ENCODE measurements at places on chromosomes 4 and X.

GRCh38 chr4:117134386-117134785, 49.0 kb upstream of the TRAM1L1 start:
- no peak for DNase-seq

DNA sequence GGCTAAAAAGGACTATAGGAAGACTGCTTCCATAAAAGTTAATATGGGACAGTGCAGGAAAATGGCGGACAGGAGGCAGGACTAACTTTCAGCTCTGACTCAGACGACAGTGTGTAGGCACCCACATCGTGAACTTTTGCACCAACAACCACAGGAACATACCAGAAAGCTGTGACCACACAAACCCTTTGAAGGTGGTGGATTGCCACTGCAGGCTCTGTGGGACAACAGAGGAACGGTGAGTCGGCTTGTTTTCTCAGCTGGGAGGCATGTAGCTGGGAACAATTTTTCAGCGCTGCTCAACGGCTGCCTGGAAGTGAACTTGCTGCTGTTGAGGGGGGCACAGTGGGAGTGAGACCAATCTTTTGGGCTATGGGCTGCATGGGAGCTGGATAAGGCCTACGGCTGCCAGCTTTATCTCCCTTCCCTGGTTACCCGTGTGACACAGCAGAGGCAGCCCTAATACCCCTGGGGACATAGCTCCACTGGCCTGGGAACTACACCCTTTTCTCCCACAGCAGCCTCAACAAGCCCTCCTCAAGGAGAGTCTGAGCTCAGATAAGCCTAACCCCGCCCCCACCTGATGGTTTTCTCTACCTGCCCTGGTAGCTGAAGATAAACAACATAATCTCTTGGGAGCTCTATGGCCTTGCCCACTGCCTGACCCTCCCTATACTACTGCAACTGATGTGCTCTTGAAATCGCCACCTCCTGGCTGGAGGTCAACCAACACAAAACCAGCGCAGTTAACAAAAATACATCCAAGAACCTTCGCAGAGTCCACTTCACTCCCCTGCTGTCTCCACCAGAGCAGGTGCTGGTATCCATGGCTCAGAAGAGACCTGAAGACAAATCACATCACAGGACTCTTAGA, 1537.0 kb downstream of the C4orf33 start:
- no peak for DNase-seq

- DNase-seq: no peak
Observed at GRCh38 chrX:131704136-131704695, 160.3 kb downstream of the OR13H1 start.

DNA sequence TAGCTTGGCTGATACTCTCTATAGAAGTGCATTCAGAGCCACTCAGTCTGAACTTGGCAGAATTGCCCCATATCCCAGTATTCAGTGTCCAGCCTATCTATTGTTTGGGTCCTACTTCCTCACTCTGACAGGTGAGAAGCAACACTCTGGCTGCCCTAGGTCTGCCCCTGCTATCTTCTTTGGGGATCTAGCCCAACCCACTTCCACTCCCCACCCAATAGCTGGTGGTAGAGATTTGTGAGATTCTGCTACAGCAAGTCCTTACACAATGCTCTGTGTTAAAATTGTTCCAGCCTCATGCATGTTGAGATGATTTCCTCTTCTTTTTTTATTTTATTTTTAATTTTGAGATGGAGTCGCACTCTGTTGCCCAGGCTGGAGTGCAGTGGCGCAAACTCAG, 67.6 kb downstream of the TRIM2 start:
- no peak for DNase-seq

GRCh38 chrX:154046031-154046781, 26.5 kb upstream of the IRAK1 start:
- no peak for DNase-seq

DNA sequence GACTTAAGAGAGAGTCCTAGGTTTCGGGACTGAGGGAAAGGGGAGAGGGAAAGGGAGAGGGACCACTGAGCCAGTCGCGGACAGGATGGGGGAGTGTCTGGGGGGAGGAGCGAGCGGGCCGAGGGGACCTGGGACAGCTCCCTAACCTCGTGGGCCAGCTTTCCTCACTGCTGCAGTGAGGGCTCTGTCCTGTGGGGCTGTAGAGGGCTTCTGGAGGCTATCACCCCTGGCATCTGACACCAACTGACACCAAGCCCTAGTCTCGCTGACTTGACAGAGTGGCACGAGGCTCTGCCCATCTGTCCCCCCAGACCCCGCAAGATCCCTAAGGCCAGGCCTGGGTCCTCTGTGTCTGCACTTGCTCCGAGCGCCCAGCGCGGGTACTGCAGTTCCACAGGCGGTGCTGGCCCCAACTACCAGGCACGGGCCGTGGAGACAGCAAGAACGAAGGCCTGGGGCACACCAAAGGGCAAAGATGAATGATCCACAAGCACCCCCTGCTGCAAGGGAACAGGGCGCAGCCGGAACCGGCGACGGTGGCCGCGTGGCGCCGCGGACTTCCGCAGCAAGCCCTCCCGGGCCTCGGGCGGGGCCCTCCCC, 465 bp downstream of the HAUS7 start:
- no peak for DNase-seq

GRCh38 chrX:23982891-23983290, 44.1 kb downstream of the KLHL15 start:
- DNase-seq: no peak

- no peak for DNase-seq
Observed at GRCh38 chr4:15963001-15963451, at the start of gene FGFBP2. Gene FGFBP2, minus strand, starts transcription at chr4:15963175. Its CDS starts 46 bp downstream, at chr4:15963129.

- no peak for DNase-seq
Observed at GRCh38 chr4:156623376-156623775, 348.2 kb downstream of the PDGFC start.

- no peak for DNase-seq
Observed at GRCh38 chrX:144722307-144722706, 525.0 kb upstream of the SPANXN1 start.

DNA sequence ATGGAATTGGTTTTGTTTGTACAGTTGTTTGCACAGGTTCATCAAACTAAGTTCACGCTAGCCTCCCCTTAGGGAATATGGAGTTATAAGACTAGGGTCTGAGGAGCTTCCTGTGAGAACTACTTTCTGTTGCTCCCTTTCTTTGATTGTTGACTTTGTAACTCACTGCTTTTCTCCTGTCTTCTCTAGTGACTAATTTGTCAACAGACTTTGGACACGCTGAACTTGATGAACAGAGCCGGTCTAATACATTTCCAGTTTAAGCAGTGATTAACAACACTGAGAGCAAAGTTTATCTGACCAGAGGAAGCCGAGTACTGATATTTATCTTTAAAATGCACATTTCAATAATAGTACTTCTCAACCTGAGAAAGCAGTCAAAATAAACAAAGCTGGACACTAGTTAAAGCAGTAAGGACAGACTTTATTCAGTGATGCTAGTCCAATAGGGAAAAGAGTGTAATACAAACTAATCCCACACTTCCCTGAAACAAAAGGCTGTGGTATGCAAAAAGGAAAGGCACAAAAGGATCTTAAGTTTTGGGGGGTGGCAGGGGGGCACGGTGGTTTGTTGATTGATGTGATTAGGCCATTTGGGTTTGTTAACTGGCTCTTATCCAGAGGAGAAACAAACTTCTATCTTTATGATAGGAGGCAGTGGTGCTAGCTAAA, 2.7 kb upstream of the NUDT9 start:
- DNase-seq: no peak

GRCh38 chr4:60656171-60656570, 544.0 kb upstream of the ADGRL3 start:
- no peak for DNase-seq

GRCh38 chr4:159401791-159402380, 299.0 kb downstream of the RAPGEF2 start:
- DNase-seq: no peak

- no peak for DNase-seq
Observed at GRCh38 chr4:47383829-47384427, 79.6 kb downstream of the COMMD8 start.

DNA sequence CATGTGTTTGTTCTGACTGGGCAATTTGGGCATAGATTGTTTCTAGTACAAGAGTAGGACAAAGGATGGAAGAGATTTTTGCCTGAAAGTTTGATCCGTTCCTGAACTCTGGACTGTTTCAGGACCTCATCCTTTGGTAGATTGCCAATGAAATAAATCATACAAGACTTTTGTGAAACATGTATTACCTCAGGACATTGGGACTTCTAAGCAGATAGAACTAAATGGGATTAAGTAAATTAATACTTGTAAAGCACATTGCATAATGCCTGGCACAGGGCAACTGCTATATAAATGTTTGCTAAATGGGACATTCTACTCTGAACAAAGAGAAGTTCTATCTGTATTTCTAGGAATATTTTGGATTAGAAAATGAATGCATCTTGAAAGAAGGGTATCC, 164.8 kb upstream of the RPS6KA3 start:
- no peak for DNase-seq

Data from breast epithelium (tissue), 4 donors.